ENCODE measurements at places on chromosomes 4 and X. TPM values are rescaled to one million over a fixed set of nuclear protein-coding genes. Genes with fewer than 3 reads are reported as not detected.

The GABRG1 gene
- total RNA-seq, result not detected

The SULT1E1 gene
- 114 TPM for total RNA-seq

The ATP1B4 gene
- 0.74 TPM for total RNA-seq

The GAGE12E gene
- not detected for total RNA-seq

The PAGE2 gene
- total RNA-seq, result not detected

The GRIA2 gene
- total RNA-seq, result 0.49 TPM

DNA sequence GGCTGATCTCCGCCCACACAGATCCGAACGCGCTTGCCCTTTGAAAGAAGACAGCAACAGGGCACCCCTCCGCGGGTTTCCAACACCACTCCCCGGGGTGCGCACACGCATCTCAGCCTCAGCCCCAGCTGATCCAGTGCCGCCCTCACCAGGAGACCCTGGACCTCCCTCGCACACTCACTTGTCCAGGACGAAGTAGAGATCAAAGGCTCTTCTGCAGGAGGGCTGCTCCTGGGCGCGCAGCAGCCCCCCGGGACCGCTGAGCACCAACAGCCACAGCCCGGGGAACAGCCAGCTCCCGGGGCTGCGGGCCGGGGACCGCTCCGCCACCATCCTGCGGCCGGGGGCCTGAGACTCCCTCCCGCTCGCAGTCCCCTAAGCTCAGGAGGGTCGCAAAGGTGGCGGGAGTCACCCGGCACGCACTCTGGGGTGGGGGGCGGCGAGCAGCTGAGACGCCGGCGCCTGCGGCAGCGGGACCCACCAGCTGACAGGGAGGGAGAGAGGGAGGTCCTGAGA, 743 bp downstream of the ANTXR2 start:
- H3K27ac ChIP-seq, result peak overlapping the region; percentile 94
- no peaks in the 10 kb centered on the region for H3K36me3 ChIP-seq
- peak overlapping the region; percentile 89 for H3K4me3 ChIP-seq
- H3K27me3 ChIP-seq, result no peaks in the 10 kb centered on the region
- no peak for DNase-seq

DNA sequence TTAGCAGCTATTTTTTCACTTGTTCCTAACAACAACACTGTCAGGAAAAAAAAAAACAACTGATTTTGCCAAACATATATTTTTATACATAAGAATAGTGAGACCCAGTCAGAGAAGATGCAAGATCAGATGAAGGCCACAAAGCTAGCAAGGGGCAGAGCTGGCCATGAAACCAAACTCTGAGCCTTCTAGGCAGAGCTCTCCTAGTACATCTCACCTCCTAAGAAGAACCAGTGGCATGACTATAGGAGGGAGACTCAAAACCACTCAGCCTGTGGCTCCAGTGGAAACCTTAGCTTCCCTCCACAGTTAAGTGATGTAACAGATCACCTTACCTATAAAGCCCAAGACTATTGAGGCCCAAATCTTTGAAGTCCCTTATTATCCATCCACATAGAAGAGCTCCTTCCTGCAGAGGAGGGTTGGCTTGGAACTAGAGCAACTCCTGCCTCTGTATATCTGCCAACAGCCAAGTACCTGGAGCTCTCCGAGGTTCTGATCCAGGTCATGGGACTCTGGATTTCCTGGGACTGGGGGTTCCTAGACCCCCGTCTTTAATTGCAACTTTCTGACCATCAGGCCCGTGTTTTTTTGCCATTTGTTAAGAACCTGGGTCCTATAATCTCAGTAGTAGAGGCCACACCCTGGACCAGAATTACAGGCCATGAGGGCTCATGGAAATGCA, 136.5 kb downstream of the SH3KBP1 start:
- no peak for DNase-seq
- no peak overlapping the region for H3K27ac ChIP-seq
- H3K4me3 ChIP-seq, result no peak overlapping the region
- no peaks in the 10 kb centered on the region for H3K36me3 ChIP-seq

DNA sequence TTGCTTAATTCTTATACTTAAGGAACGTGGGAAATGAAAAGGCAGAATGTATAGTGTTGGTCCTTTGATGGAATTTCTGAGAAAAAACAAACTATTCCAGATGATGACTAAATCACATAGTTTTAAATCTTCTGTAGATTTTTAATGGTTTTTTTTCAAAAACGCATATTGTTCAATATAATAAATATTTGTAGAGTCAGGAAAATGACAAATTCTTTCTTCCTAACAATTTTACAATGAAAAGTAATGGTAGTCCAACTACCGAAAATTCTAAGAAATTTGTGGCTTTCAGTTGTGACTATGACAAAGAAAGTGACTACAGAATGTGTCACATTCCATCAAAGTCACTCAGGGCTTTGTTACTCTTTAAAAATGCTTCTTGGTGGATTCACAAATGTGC, 164.8 kb upstream of the PITX2 start:
- no peaks in the 10 kb centered on the region for H3K36me3 ChIP-seq
- no peak overlapping the region for H3K27ac ChIP-seq
- no peaks in the 10 kb centered on the region for H3K27me3 ChIP-seq
- DNase-seq, result no peak
- H3K4me3 ChIP-seq, result no peak overlapping the region

DNA sequence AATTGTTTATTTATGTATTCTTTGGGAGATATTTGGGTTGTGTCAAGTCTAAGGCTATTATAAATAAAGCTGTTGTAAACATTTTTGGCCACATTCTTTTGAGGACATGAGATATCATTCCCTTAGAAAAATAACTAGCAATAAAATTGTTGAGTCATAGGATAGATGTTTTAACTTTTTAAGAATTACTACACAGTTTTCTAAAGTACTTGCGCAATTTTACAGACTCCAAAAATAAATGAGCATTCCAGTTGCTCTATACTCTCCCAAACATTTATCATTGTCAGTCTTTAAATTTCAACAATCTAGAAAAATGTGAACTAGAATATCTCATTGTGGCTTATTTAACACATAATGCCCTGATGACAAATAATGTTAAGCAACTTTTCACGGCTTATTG, 189.1 kb upstream of the ADGRL3 start:
- no peaks in the 10 kb centered on the region for H3K27me3 ChIP-seq
- no peaks in the 10 kb centered on the region for H3K4me1 ChIP-seq
- no peaks in the 10 kb centered on the region for H3K36me3 ChIP-seq
- H3K27ac ChIP-seq, result no peak overlapping the region
- DNase-seq, result no peak
- H3K4me3 ChIP-seq, result no peak overlapping the region

DNA sequence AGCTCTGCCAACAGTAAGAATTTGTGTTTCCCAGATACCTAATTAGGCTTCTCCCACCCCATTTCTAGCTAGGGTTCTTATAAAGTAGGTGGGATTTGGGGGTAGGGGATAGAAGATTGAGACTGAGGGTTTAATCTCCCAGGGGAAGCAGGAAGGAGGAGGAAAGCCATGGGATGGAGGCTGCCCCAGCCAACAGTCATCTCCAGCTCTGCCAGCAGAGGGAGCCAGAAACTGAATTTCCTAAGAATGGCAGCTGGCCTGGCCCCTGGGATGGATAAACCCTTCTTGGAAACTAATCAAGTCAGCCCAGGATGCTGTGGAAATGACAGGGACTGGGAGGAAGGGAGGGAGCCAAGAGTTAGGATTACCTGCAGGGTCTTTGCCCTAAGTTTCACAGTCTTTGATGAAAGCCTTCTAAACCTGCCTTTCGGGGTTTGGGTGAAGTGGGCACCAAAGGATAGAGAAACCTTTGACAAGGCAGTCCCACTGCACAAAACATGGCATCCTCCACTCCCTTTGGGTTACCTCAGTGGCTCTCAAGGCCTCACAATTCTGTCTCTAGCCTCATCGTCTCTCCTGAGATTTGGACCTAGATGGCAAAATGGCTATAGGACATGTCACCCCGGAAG, 6.7 kb upstream of the ERCC6L start:
- H3K4me1 ChIP-seq, result no peaks in the 10 kb centered on the region
- H3K27ac ChIP-seq, result no peak overlapping the region
- H3K36me3 ChIP-seq, result no peaks in the 10 kb centered on the region
- H3K4me3 ChIP-seq, result no peak overlapping the region
- H3K27me3 ChIP-seq, result no peaks in the 10 kb centered on the region

DNA sequence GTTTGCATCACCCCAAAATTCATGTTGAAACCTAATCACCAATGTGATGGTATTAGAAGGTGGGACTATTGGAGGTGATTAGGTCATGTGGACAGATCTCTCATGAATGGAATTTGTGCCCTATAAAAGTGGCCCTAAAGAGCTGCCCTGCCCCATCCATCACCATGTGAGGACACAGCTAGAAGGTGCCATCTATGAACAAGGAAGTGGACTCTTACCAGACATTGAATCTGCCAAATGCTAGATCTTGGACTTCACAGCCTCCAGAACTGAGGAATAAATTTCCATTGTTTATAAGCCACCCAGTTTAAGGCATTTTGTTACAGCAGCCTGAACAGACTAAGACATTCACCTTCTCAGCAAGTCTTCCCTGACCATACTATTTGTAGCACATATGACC, 7.5 kb downstream of the PLA2G12A start:
- no peak overlapping the region for H3K27ac ChIP-seq
- H3K36me3 ChIP-seq, result no peaks in the 10 kb centered on the region
- no peak overlapping the region for H3K4me3 ChIP-seq
- H3K27me3 ChIP-seq, result no peaks in the 10 kb centered on the region
- no peaks in the 10 kb centered on the region for H3K4me1 ChIP-seq

GRCh38 chr4:176534566-176534965, 214.8 kb downstream of the SPCS3 start:
- peaks cover 6% of the 10 kb centered on the region for H3K4me1 ChIP-seq
- no peaks in the 10 kb centered on the region for H3K27me3 ChIP-seq
- DNase-seq, result no peak
- H3K36me3 ChIP-seq, result no peaks in the 10 kb centered on the region
- H3K4me3 ChIP-seq, result no peak overlapping the region

GRCh38 chr4:141241986-141242385, 21.3 kb downstream of the ZNF330 start:
- H3K36me3 ChIP-seq, result no peaks in the 10 kb centered on the region
- H3K4me3 ChIP-seq, result no peak overlapping the region
- no peaks in the 10 kb centered on the region for H3K4me1 ChIP-seq
- H3K27me3 ChIP-seq, result no peaks in the 10 kb centered on the region

DNA sequence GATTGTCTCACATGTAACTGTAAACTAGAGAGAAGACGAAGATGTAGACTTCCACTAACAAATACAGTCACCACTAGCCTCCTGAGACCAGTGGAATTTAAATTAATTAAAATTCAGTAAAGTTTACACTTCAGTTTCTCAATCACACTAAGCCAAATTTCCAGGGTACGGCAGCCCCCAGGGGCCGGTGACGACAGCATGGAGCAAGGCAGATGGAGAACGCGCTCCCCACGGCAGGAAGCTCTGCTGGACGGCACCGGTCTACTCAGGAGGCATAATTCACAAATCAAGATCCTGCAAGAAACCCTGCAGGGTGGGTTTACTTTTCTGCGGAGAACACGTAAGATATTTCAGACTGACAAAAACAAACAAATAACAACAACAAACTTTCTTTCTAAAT, 80.7 kb downstream of the FAT1 start:
- H3K4me1 ChIP-seq, result peaks cover 10% of the 10 kb centered on the region
- H3K27me3 ChIP-seq, result no peaks in the 10 kb centered on the region
- no peak for DNase-seq

GRCh38 chr4:152476796-152477195, 59.1 kb downstream of the FBXW7 start:
- no peaks in the 10 kb centered on the region for H3K4me1 ChIP-seq
- H3K27ac ChIP-seq, result no peak overlapping the region
- DNase-seq, result no peak
- H3K4me3 ChIP-seq, result no peak overlapping the region
- H3K27me3 ChIP-seq, result no peaks in the 10 kb centered on the region

- H3K4me1 ChIP-seq, result peaks cover 16% of the 10 kb centered on the region
- peak overlapping the region; percentile 58 for H3K4me3 ChIP-seq
- no peaks in the 10 kb centered on the region for H3K36me3 ChIP-seq
- no peak for DNase-seq
- H3K27me3 ChIP-seq, result no peaks in the 10 kb centered on the region
Observed at GRCh38 chrX:71095033-71095432, 618 bp upstream of the FOXO4 start.

GRCh38 chrX:38877366-38877765, 76.1 kb downstream of the MID1IP1 start:
- DNase-seq, result no peak
- H3K36me3 ChIP-seq, result no peaks in the 10 kb centered on the region
- H3K4me1 ChIP-seq, result no peaks in the 10 kb centered on the region
- no peak overlapping the region for H3K4me3 ChIP-seq

DNA sequence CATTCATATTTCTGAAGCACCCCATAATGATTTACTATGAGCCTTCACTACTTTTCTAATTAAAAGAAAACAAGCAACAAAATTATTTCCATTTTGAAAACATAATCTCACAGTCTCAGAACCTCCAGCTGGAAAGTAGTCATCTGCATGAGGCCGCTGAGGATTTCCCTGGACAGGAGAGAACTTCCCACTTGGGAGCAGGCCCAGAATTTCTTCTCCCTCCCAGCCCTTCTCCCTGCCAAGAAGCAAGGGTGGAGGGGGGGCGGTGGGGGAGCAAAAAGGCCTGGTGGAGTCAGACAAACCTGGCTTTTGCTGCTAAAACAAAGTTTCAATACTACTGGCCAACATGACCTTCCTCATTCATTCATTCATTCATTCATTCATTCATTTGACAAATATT, 167.3 kb downstream of the PJA1 start:
- H3K36me3 ChIP-seq, result no peaks in the 10 kb centered on the region
- peaks cover 15% of the 10 kb centered on the region for H3K4me1 ChIP-seq
- peak overlapping the region; percentile 14 for H3K27ac ChIP-seq
- H3K4me3 ChIP-seq, result no peak overlapping the region
- DNase-seq, result no peak
- no peaks in the 10 kb centered on the region for H3K27me3 ChIP-seq

Measured in vagina (tissue), 2 donors.